ENCODE measurements at places on chromosomes 7 and 10.

GRCh38 chr7:116259156-116259870 lies 49.0 kb downstream of the TES start:
- DNase-seq, result no peak

GRCh38 chr10:103519798-103520197 lies 26.3 kb downstream of the NEURL1 start:
- no peak for DNase-seq

DNA sequence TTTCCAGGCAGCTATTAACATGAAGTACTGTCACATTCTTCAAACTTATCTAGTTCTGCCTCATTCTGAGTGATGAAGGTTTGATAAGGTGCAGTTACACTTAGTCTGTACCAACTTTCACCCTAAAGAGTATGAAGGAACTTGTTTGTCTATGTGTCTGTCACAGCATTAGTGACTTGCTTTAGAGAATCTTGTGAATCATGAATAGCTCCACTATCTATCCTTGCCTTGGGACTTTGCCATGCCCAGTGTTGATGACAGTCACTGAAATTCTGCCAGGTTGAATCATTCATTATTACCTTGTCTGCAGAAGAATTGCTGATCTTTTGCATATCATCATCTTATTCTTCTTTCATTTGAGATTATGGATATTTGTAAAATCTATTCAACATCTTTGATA lies 50.9 kb upstream of the A1CF start:
- DNase-seq, result no peak

- no peak for DNase-seq
Measured at GRCh38 chr7:42046483-42046882, 190.5 kb downstream of the GLI3 start.

DNA sequence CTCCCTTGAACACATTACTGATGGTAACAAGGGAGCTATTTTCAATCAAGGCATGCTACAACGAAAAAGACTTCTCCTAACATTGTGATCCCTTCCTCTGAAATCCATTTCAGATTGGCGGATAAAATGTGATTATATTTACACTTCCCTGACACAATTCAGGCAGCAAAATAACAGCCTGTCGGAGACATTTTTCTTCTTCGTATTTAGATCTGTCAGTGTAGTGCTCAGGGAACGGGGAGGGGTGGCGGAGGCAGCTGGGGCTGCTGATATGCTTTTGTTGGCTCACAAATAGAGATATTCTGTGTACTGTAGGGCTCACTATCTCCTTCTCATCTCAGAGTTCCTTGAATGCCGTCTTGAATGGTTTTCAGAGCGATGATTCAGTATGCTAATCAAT lies 1261.7 kb upstream of the AUTS2 start:
- DNase-seq, result no peak

GRCh38 chr10:46250481-46250880 lies 36.3 kb upstream of the ANTXRL start:
- DNase-seq, result no peak

DNA sequence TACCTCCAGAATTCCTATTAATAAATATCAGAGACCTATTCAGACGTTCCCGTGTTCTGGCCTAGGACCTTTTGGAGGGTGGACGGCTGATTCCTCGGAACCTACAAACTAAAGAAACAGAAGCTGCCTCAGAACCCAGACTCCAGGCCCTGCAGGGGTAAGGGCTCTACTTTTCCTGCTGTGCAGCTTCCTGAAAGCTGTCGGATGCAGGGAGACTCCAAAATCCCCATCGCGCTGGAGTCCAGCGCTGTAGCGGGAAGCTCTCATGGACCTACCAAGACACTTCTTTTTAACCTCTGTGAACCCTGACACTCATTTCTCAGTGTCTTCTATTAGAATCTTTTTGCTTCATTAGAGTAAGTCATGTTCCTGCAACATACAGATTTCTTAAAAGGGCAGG lies 244.5 kb upstream of the PITRM1 start:
- DNase-seq, result no peak

GRCh38 chr10:63812501-63812900 lies 291.3 kb downstream of the REEP3 start:
- DNase-seq, result no peak

GRCh38 chr7:133582766-133583523 lies 330.1 kb downstream of the EXOC4 start:
- no peak for DNase-seq

DNA sequence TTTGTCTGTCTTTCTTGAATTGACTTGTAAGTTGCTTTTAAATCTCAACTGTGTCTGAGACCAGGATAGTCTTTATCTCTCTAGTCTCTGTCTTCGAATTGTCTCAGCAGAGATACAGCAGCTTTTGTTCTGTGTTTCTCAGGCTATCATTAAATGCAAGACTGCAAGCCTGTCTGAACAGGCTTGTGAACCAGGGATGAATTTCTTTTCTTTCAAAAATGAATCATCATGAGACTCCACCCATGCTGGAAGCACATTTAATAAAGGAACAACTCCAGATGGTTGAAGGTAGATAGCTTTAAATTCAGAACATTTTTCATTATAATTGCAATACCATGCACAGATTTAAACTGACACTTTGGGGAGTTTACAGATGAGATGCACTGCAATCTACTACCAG lies 155.9 kb downstream of the SEC23IP start:
- no peak for DNase-seq

DNA sequence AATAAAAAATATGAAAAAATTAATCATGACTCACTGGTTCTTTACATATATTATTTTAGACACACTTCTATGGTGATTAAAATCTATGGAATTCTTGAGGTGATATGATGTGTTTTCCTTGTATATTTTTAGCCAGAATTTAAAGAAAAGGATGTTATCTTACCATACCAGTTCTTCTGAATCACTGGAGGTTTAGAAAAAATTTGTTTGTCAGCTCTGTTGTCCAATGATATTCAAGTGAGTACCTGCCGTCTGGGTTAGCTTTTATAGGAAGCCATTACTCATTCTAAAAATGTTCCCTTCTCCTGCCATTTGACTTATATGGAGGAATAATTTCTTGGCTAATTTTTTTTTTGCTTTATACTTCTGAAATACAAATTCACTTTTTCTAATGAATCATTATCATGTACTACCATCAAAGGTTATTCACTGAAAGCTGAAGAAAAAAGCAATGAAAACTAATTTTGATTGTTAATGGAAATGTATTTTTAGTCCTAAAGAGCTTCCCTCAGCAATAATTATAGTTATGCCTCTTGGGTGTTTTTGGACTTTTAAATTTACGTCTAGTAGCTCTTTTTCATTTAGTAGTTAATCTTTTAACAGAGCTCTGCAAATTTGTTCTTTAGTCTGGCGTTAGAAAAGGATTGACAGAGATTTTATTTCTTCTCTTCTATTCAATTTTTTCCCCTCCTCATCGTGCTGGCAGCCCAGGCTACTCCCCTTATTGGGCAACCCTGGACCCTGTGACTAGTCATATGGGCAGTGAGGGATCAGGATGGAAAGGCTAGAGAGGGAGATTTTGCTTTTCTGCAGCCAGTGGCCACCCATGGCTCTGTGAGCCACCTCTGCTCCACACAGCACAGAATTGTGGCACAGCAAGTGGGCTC lies 434.2 kb downstream of the LRMDA start:
- no peak for DNase-seq

GRCh38 chr10:130021383-130021950 lies 57.4 kb upstream of the EBF3 start:
- peak; percentile 97 for DNase-seq

- DNase-seq, result no peak
Measured at GRCh38 chr10:110612629-110613028, 31.5 kb upstream of the RBM20 start.

DNA sequence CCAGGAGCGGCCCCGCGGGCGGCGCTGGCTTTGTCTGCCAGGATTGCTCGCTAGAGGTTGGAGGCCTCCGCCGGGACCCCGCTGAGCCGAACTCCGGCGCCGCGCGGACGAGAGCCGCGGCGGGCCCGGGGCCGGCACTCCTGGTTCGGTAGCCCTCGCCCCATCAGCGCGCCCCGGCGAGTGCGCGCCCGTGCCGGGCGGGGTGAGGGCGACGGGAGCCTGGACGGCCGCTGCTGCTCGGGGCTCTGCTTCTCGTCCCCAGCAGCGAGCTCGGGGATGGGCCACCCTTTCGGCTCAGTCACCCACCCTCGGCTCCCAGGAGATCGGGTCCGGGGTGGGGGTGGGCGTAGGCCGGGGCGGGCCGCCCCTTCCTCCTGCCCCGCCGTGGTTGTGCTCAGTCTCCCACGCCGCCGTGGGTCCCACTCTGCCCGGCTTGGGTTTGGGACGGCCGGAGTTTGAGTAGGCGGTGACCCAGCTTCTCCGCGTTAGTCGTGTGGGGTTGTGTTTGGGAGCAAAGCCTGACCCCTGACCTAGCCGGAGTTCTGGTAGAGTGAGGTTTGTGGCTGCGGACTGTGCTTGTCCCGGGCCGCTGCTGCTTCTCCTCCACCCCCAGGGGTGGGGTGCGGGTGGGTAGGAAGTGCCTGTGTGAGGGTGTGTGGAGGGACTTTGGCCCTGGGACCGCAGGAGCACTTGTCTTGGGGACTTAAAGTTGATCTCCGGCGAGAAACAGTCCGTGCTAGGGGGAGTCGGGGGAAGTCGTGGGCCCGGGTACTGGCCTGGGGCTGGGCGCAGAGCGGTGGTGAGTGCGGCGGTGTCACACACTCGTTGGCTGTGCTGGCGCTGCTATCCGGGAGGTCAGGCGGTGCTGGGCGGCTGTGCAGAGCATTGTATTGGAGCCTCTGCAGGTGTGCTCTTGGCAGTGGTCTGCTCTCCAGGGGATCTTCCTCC lies 677 bp downstream of the TSPAN14 start:
- peak; percentile 68 for DNase-seq

DNA sequence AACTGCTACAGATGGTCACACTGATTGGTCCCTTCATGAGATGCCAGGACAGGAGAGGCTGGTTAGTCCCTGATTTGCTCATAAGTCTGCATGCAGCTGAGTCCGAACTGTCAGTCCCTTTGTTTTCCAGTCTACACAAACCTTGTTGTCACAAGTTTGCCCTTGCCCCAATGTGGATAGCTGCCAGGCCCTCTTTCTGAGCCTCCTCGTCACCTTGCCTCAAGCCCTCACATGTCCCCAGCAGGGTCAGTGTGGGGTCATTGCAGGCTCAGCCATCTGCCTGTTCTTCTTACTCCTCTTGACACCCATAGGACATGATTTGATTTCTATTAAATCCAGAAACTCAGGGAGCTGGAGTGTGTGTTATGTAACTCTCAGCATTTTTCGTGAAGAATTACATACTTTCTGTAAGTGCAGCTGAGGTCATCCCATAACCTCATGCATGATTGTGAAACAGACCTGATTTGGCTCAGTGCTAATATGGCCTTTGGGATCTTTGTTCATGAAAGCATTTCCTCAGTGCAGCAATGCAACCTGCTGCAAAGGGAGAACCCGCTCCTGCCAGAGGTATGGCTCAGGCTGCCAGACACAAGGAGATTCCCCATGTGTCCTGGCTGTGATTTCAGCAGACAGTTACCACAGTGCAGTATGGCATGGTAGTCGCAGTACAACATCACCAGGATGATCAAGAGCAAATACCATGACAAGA lies 70.0 kb upstream of the ZMIZ2 start:
- DNase-seq, result peak; percentile 66

DNA sequence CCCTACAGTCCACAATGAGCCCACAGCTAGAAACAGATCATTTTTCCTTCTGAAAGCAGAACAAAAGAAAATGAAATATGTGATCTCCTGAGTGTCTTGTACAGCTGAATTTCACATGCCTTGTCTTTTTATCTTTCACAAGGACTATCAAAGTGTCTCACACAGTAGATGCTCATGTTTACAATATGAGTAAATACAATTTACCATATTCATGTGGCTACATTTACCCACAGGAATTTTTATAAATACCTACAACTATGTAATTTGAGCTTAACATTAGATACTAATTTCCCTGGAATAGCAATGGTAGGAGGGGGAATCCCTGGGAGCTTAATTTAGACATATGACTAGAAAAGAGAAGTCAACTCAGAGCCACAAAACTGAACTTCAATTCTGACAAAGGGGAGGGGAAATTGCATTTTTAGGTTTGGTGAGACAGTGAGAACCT lies 186.2 kb downstream of the MACC1 start:
- DNase-seq, result no peak

DNA sequence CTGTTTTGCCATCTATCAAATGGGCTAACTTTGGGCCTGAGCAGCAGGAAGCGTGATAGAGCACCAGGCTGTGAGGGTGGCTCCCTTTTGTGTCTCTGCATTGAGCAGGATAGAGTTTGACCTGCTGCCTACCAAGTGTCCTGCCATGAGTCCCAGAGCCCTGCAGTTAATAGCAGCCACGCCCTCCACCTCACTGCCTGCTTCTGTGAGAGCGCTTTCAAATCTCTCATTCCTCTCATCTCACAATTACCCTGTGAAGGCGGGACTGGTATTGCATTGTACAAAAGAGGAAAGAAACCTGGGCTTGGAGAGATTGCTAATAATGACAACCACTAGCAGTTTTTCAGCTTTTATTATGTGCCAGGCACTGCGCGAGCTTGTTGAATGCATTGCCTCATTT lies 39.9 kb downstream of the UNC5B start:
- no peak for DNase-seq

DNA sequence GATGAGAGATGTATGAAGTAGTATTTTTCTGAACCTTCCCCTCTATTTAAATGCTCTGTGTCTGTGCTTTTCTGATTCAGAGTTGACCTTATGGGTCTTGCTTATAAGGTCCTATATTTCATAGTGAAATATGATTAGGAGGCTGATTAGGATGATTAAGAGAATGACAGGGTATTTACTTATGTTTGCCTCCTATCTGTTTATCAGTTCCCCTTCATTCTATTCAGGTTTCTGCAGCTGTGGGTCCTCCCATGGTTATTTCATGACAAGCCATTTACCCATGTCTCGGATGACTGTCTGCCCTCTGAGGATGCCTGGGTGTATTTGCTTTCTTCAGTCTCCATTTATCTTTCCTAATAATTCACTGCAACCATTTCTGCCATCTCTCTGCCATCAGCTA lies 16.9 kb downstream of the RPA3 start:
- DNase-seq, result no peak

- no peak for DNase-seq
Measured at GRCh38 chr10:25820874-25821273, 113.2 kb upstream of the MYO3A start.

DNA sequence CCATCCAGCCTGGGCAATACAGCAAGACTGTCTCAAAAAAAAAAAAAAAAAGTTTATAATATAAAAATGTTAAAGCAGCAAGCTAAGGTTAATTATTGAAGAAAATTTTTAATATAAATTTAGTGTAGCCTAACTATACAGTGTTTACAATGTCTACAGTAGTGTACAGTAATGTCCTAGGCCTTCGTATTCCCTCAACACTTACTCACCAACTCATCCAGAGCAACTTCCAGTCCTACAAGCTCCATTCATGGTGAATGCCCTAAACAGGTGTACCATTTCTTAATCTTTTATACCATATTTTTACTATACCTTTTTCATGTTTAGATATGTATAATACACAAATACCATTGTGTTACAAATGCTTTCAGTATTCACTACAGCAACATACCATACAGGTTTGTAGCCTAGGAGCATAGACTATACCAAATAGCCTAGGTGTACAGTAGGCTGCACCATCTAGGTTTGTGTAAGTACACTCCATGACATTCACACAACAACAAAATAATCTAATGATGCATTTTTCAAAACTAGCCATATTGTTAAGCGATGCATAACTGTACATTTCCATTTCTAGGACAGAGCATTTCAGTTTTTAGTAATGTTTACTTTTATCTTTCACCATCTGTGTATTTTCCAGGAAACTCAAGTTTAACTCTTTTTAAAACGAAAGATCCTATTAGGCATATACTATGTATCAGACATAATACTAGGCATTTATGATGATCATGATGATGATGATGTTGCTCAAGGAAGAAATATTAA lies 43.3 kb downstream of the CNOT4 start:
- no peak for DNase-seq

- no peak for DNase-seq
Measured at GRCh38 chr10:128567551-128567950, 441.3 kb upstream of the MKI67 start.

GRCh38 chr7:17467386-17467945 lies 169.0 kb downstream of the AHR start:
- DNase-seq, result no peak
